ENCODE measurements at places on chromosomes 2 and 18. TPM values are rescaled to one million over a fixed set of nuclear protein-coding genes. Genes with fewer than 3 reads are reported as not detected.

DNA sequence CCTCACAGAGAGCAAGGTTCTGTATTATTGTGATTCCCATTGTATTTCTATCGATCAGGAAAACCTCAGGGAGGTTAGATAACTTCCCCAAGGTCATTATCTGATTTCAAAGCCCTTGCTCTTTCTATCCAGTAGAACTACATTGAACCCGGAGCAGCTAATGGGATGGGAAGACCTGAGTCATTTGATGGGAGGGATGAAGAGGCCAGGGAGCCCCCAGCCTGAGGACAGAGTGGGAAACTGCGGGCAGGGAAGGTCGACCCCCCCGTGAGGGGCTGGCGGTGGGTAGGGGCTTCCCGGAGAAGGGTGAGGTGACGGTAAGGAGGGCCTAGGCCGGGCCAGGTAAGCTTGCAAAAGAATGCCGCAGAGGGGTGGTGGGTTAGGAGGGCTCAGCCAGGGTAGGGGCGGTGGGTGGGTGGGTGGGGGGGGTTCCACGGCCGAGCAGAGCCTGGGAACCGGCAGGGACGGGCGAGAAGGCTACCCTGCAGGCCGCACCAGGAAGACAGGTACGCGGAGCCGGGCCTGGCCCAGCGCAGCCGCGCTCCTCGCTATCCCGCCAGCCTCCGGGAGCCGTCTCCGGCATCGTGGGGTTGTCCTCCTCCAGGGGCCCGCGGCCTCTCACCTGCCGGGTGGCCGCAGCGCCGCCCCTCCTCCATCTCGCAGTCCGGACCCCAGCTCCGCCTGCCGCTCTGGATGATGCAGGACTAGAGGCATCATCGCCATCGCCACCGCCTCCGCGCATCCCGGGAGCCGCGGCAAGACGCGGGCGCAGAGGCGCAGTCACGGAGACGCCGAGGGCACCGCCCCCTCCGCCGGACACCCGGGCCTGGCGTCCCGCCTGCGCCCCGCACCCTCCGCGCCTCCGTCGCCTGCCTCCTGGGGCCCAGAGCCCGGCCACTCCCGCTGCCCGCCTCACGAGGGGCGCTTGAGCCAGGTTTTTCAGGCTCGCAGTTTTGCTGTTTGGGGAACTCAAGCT is at the start of gene GPR75:
GPR75 (minus strand) TSS at position 762 of the 976 bp plus-strand sequence. CDS start 5,211 bp downstream, outside the sequence.
- DNase-seq, result no peak

SELENOI gene
- polyA plus RNA-seq, result 13.3 TPM

DNA sequence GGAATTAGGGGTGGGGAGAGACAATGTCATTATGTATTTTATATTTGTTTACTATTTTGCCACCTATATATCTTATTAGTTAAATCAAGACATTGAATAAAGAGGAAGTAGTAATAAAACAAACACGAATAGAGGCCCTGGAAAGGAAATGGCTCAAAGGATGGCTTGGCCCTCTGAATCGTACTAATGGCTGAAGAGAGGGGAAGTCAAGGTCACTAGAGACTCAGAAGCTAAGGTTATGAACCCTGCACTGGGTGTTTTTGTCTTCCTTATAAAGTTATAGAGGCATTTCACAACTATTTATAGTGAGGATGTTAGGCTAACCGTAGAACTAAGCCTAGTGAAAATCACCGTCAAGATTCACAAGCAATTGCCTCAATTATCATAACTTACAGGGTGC is 685.9 kb downstream of the ARHGAP15 start:
- no peak for DNase-seq

DNA sequence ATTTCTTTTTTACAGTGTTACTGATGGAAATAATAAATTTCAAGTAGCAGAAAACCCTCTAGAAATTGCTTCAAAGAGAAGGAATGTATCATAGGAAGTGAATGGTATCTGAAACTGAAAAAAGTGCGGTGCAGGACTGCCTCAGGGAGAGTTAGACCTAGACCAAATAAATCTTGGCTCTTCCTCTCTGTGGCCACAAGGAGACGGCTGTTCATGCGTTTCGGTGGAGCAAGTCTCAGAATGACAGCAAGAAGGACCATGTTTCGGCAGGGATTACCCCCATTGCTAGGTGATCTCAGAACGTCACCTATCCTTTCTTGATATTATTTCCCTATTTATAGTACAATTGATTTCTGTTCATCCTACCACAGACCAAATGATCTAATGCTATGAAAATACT is 522.3 kb downstream of the SOX11 start:
- DNase-seq, result no peak

DNA sequence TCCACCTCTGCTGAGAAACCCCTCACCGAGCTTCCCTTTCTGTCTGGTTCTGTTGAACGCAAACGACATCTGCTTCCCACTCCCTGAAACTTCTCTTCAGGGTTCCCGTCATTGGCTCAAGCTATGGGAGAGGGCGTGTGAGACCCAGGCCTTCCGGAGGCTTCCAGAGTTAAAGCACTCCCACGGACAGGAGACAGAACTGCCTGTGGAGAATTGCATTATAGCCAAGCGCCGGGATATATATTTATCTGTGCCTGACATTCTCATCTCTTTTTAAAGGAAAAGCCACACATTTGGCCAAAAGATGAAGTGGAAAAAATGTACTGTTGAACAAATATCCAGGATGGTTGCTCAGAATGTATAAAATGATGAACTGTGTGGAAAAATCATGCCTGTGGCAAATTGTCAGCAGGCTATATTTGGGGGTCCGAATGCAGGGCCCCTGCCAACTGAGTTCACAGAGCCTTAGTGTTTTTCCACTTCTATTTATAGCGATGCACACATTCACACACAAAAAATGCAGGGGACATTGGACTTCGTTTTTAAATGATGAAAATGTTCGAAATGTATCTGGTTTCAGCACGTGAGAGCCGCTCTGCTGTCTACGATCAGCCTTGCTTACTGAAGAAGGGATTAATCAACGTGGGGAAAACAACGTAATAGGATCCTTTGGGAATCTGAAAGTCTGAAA is 59.5 kb downstream of the E2F6 start:
- no peak for DNase-seq

CENPA gene
- polyA plus RNA-seq, result 55.3 TPM

DNA sequence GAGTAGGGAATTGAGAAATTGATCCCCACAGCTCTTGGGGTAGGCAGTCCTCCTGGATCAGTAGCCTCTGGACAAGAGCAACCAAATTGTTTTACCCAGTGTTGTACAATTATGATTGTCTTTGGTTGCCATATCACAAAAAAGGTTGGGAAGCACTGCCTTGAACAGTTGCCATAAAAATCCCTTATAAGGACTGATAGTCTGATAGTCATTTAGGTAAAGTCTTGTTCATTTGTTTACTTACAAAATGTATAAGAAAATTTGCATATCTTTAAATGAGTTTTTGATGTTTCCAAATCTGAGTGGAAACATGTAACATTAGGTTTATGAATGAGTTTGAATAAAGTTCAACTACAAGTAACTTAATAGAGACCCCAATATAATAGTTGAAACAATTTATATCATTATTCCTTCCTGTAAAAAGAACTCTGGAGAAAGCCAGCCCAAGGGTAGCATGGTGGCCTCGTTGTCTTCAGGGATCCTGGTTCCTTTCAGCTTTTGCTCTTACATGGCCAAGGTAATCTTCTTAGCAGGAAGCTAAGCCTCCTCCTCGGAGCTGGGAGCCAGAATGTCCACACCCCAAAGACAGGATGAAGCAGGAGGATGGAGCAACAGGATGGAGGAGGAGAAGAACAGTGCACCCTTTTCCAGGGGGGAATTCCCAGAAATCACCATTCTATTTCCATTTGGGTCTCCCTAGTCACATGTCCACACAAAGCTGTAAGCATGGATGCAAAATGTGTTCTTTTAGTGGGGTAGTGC is 35.7 kb upstream of the NEMP2 start:
- no peak for DNase-seq
